ENCODE measurements at places on chromosomes 2 and 18.
A peak's percentile ranks its signal among the peaks of the same experiment; 100 is the strongest.

DNA sequence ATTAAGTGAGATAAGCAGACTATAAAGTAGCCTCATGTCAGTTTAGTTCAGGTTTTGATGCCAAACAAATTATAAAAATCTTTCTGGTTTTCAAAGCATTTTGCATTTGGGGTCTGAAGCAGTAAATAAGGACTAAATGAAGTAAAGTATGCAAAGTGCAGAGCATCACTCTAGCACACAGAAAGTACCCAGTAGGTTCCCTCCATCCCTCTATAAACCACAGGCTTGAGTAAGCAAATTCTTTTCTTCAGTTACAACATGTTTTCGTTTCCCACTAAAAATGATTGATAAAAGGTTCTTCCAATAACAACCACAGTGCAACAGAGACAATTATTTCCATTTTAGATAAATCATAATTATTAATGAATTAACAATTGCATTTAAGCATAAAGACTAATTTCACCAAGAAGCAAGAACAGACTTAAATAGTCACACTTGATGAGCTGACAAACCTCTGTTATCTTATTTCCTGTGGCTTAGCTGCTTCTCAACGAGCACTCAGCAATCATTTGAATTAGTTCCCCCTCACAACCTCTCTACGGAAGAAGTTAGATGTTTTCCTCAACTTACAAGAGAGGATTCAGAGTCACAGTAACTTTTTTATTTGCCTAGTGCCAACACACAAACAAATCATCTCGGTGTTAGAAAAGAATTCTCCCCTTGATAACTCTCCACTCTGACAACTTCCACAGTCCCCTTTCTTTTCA is 249.8 kb downstream of the NBAS start:
- no peak for DNase-seq

DNA sequence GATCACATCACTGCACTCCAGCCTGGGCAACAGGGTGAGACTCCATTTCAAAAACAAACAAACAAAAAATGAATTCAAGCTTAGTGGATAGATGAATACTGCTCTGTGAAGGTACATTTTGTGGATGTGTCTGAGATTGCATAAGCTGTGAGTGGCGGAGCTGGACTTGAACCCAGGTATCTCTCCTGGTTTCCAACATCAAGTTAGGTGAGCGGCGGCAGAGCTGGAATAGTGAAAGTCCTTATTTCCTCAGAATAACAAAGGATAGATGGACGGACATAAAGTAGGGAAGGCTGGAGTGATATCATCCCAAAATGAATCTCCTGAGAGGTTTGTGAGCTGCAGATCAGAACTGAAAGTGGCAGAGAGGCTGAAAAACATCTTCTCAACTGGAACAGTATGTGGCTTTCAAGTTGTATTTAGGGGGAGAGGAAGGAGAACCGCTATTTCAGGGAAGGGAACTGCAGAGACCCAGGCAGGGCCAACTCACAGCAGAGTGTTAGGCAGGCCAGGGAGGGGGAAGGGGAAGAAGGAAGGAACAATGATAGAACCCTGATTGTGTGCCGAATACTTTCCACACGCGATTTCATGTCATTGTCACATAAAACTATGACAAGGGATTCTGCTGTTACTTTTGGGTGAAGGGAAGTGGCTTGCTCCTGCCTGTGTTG is 106.2 kb downstream of the LPIN1 start:
- DNase-seq = no peak

- no peak for DNase-seq
Observed at GRCh38 chr18:59208602-59209125, 11.3 kb upstream of the GRP start.

- DNase-seq = no peak
Observed at GRCh38 chr2:203689426-203690116, 16.9 kb upstream of the CD28 start.

DNA sequence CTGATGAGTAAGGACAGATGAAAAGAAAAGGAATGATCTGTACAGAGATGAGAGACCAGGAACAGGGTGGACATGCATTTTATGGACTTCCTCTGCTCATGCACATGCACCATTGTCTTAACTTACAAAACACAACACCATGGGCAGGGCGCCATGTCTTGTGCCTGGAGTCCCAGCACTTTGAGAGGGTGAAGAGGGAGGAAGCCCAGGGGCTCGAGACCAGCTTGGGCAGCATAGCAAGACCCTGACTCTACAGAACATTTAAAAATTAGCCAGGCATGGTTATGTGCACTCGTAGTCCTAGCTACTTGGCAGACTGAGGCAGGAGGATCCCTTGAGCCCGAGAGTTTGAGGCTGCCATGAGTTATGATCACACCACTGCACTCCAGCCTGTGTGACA is 86.9 kb downstream of the ZFP36L2 start:
- no peak for DNase-seq

DNA sequence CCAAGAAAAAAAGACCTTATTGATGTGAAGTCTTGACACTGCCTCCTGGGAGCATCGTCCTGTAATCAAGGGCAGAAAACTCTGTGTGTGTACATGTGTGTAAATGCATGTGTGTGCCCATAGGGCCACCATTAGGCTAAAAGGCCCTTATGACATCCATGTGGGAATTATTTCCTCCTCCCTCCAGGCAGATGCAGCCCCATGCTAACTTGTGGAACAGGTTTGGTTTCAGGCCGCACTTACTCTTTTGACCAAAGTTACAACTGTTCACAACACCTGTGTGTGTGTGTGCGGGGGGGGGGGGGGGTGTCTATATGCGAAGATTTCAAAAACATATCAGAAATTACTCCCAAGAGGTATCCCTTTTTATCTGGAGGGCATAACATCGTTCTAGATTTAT is 87.4 kb upstream of the SLC14A2 start:
- DNase-seq = no peak

GRCh38 chr2:6780765-6781274 is 84.9 kb downstream of the CMPK2 start:
- DNase-seq = no peak

DNA sequence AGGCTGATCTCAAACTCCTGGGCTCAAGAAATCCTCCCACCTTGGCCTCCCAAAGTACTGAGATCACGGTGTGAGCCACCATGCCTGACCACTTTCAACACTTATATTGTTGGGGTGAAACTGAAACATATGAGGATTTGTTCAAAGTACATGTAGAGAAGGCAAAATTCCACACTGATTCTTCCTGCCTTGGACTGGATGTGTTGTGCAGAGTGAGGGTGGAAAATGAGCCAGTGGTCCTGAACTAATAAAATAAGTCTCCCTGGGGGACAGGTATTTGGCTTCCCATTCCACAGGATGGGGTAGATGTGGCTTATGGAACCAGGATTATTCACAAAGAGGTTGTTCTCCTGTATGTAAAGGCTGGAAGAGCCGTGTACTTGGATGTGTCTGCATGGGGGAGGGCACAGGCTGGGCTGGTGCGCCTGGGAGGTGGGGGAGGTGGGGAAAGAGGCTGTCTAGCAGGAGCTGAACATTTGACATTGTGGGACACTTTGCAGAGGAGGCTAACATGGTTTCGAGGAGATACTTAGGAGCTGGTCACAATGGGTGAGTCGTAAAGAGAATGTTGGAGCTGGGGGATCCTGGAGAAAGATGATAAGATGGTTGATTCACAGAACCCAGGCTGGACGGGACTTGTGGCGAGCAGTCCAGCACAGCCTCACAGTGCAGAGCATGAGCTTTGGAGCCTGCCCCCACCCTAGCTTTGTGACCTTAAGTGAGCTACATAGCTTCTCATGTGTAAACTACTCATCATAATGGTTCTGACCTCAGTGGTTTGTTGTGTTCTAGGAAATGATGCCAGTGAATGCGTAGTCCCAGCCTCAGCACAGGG is at the start of gene TXNDC2:
Gene TXNDC2, plus strand, starts transcription at position 804 of the 835 bp plus-strand sequence. CDS start 708 bp downstream, outside the sequence.
- DNase-seq = no peak

DNA sequence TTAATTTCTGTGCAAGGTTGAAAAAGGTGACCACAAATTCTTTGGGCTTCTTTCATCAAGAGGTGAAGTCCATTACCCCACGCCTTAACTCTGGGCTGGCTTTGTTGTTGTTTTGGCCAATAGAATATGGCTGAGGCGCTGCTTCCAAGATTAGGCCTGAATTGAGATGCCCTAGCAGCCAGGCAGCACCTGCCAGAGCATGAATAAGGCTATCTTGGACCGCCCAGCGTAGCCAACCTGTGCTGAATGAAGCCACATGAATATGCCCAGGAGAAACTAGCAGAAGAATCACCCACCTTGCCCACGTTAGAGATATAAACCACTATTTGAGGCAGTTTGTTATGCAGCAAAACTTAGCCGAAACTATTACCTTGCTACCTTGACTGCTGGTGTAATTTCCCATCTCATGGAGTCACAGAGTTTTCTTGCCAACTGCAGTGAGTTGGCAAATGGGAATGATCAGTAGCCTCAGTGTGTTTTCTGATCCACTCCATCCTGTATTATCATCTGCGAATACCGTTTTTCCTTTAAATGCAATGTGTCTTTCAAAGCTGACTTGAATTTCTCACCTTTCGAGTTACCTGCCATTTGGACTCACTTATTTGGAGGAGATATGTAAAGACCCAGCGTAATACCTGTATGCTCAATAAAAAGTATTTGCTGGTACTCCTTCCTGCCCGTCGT is 679 bp downstream of the TSGA10 start:
- peak; percentile 3 for DNase-seq

DNA sequence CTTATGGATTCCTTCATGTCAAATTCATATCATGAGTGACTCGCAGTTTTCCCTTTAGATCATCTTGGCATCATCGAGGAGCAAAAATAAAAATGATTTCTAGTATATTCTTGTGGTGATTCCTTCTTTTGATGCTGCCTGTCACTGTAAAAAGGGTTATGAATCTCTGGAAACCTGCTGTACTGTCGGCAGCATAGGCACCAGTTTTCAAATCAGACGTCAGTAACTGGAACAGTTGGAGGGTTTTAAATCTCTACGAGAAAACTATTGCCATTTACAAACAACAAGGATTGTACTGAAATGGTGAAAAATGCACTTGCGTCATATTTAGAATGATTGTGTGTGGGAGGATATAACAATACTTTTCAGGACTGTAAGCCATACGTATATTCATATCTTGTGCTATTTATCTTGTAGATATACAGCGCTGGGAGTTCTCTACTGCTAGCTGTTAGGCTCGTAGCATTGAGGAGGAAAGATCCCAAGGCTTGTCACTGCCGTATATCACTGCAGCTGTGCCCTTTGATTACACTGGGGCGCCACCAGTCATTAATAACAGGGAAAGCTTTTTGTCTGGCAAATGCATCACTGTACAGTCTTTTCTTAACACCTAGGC is 320.7 kb downstream of the MTX2 start:
- DNase-seq = no peak

DNA sequence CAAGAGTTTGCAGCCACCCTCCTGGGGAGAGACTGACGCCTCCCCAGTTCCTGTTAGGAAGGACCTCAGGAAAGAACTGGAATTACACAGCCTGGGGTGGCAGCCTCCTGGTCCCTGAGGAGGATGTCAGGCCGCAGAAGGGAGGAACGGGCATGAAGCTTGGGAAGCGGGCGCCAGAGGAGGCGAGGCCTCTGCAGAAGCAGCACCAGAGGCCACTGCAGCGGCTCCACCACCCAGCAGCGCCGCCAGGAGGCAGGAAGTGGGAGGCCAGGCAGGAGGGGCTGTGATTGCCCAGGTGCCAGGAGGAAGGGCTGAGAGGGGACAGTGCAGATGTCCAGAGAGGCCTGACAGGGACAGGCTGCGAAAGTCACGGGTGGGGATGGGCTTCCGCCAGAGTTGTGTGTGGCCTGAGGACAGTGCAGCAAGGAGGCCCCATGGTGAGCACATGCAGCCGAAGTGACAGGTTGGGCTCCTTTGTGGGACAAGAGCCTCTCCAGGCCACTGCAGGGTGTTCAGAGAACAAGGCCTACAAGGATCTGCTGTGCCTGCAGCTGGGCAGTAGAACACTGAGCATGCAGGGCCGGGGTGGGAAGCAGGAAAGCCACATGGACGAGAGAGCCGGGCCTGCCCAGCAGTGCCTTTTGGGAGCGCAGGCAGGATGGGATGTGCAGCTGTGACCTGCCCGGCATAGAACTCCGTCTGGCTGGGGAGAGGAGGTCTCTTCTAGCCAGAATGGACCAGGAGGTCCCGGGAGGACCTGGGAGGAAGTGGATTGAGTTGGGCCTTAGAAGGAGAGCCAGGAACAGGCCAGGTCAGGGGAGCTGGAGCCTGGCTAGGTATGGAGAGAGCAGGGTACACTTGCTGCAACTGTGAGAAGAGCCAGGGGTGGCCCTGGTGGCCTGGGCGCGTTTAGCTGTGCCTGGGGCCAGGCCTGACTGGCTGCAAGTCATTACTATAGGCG is 39.1 kb upstream of the ALPP start:
- no peak for DNase-seq

- no peak for DNase-seq
Observed at GRCh38 chr18:78924786-78925540, 54.7 kb upstream of the SALL3 start.

GRCh38 chr18:13223311-13224143 is 5.0 kb downstream of the LDLRAD4 start:
- DNase-seq = peak; percentile 21

Data from neural progenitor cell (in vitro differentiated cells).